Mammary microvascular endothelial cell (primary cell): ENCODE measurements at places on chromosomes 6 and 20. TPM values are rescaled to one million over a fixed set of nuclear protein-coding genes. Genes with fewer than 3 reads are reported as not detected.

Gene SYNJ2
- total RNA-seq: 55.4 and 55.9 TPM in 2 replicates

Gene KCNK5
- not detected in 2 replicates for total RNA-seq

Gene KIFC1
- 41.9 and 45.2 TPM in 2 replicates for total RNA-seq

Gene XKR7
- total RNA-seq: not detected in 2 replicates

Gene MDFI
- 19.5 and 22.5 TPM in 2 replicates for total RNA-seq

Gene ARFGEF3
- total RNA-seq: 5.3 and 6.5 TPM in 2 replicates

Gene DNMT3B
- total RNA-seq: 4.7 and 4.9 TPM in 2 replicates

Gene ZNF165
- total RNA-seq: 0.20 and 0.49 TPM in 2 replicates

Gene DEFB128
- total RNA-seq: not detected in 2 replicates

Gene BPIFB1
- total RNA-seq: not detected in 2 replicates

Gene GRIK2
- total RNA-seq: not detected in 2 replicates

Gene OR12D3
- total RNA-seq: not detected in 2 replicates

Gene ABHD16B
- total RNA-seq: not detected in 2 replicates

Gene SAMD10
- total RNA-seq: 0.94 and 1.00 TPM in 2 replicates

Gene GGTLC1
- total RNA-seq: not detected in 2 replicates

Gene IL17F
- not detected in 2 replicates for total RNA-seq

Gene HFE
- 3.1 and 5.4 TPM in 2 replicates for total RNA-seq

Gene FIG4
- total RNA-seq: 14.9 and 20.2 TPM in 2 replicates

Gene HLA-C
- 389 and 466 TPM in 2 replicates for total RNA-seq

Gene PBOV1
- total RNA-seq: not detected in 2 replicates

Gene TTI1
- 16.5 and 18.4 TPM in 2 replicates for total RNA-seq

Gene CFB
- 3.9 and 7.0 TPM in 2 replicates for total RNA-seq

Gene ALDH8A1
- 0.40 TPM in 1 of 2 replicates, not detected in the other for total RNA-seq

Gene SSR1
- 98.0 and 111 TPM in 2 replicates for total RNA-seq

Gene SPAG4
- 3.2 and 5.1 TPM in 2 replicates for total RNA-seq

Gene TMEM244
- not detected in 2 replicates for total RNA-seq

Gene CCN2
- 560 and 614 TPM in 2 replicates for total RNA-seq

Gene CD109
- total RNA-seq: 53.6 and 55.0 TPM in 2 replicates

Gene PNPLA1
- total RNA-seq: not detected in 2 replicates

Gene NRN1
- 38.7 and 42.9 TPM in 2 replicates for total RNA-seq

Gene ANGPT4
- not detected in 2 replicates for total RNA-seq

Gene RNF182
- 4.2 and 5.3 TPM in 2 replicates for total RNA-seq

Gene IP6K3
- total RNA-seq: not detected in 2 replicates

Gene GJA10
- total RNA-seq: not detected in 2 replicates

Gene NMBR
- not detected in 2 replicates for total RNA-seq

Gene GSTA1
- total RNA-seq: not detected in 2 replicates

Gene LRRN4
- 0.07 and 0.15 TPM in 2 replicates for total RNA-seq

Gene SCRT2
- total RNA-seq: not detected in 2 replicates

Gene ADTRP
- 1.6 and 2.6 TPM in 2 replicates for total RNA-seq

Gene DACT2
- total RNA-seq: not detected in 2 replicates

Gene HAO1
- total RNA-seq: not detected in 2 replicates

Gene MTFR2
- 8.9 and 11.3 TPM in 2 replicates for total RNA-seq

Gene ZBTB22
- total RNA-seq: 8.9 and 11.6 TPM in 2 replicates

Gene SLC25A27
- 0.10 and 0.53 TPM in 2 replicates for total RNA-seq

Gene KCNK15
- not detected in 2 replicates for total RNA-seq

Gene SSTR4
- total RNA-seq: not detected in 2 replicates

Gene TP53TG5
- not detected in 2 replicates for total RNA-seq

Gene GLP1R
- not detected in 2 replicates for total RNA-seq

Gene CST4
- 0.25 TPM in 1 of 2 replicates, not detected in the other for total RNA-seq

Gene C6orf163
- 0.74 and 1.00 TPM in 2 replicates for total RNA-seq

Gene ATP9A
- 26.5 and 29.1 TPM in 2 replicates for total RNA-seq

Gene PLN
- total RNA-seq: not detected in 2 replicates

Gene TMEM170B
- 1.1 and 1.4 TPM in 2 replicates for total RNA-seq

Gene SCGN
- not detected in 2 replicates for total RNA-seq

Gene TCP11
- total RNA-seq: not detected in 2 replicates

Gene DYNLT2
- total RNA-seq: 0.74 and 1.00 TPM in 2 replicates

Gene SLC24A3
- total RNA-seq: not detected in 2 replicates

Gene C4B
- 0.33 and 1.6 TPM in 2 replicates for total RNA-seq
